ENCODE measurements at places on chromosomes 12 and 14. TPM values are rescaled to one million over a fixed set of nuclear protein-coding genes. Genes with fewer than 3 reads are reported as not detected.

GRCh38 chr14:69049675-69050074, 70.6 kb upstream of the ACTN1 start:
- DNase-seq, result no peak

GRCh38 chr12:76768576-76768975, 4.7 kb downstream of the ZDHHC17 start:
- no peak for DNase-seq

GRCh38 chr12:4215229-4216186, 58.1 kb upstream of the CCND2 start:
- no peak for DNase-seq

- DNase-seq, result no peak
Observed at GRCh38 chr12:89882050-89882449, 173.4 kb upstream of the ATP2B1 start.

GRCh38 chr14:54738009-54738408, 164.6 kb downstream of the GCH1 start:
- DNase-seq, result no peak

DNA sequence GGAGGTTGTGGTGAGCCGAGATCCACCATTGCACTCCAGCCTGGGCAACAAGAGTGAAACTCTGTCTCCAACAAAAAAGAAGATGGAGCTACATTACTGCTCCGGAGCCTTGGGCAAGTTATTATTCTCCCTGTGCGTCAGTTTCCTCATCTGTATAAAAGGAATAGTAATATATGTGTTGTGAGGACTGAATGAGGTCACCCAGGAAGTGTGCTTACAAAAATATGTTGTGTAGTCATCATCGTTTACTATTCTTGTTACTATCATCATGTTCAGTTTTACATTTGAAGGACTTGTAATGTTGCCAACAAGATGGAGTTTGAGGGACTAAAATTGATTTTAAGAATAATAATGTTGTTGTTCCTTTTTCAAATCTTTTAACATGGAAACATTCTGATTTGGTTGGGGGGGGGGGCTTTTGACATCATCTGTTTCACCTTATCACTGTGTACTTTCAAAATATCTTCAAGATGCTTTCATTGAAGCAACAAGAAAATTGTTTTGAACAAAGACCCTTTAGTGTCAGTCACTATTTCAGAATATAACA, 156.8 kb downstream of the PDE3A start:
- no peak for DNase-seq

- no peak for DNase-seq
Observed at GRCh38 chr14:71498212-71498611, 434.0 kb upstream of the RGS6 start.

DNA sequence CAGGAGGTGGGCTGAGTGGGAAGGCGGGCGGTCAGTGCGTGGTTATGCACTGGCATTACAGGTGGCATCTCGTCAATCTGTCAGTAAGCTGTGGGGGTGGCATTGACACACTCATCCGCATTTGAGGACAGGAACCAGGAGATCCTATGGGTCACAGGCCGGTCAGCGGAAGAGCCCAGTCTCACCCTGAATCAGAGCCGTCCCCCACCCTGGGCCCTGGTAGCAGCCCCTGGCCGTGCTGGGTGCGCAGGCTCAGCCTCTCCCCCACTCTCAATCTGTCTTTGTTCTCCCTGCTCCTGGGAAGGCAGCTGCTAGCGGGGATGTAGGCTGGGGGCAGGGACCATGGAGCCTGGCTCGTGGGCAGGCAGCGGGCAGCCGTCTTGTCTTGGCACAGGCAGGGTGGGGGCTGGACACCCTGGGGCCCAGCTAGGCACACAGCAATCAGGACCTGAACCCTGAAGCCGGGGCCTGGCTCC, 5.1 kb downstream of the INF2 start:
- DNase-seq, result no peak

- no peak for DNase-seq
Observed at GRCh38 chr12:106673141-106673540, 90.3 kb downstream of the RFX4 start.

- no peak for DNase-seq
Observed at GRCh38 chr12:4001031-4001430, 127.8 kb upstream of the PARP11 start.

- no peak for DNase-seq
Observed at GRCh38 chr14:68819260-68819691, 26.4 kb upstream of the ZFP36L1 start.

DNA sequence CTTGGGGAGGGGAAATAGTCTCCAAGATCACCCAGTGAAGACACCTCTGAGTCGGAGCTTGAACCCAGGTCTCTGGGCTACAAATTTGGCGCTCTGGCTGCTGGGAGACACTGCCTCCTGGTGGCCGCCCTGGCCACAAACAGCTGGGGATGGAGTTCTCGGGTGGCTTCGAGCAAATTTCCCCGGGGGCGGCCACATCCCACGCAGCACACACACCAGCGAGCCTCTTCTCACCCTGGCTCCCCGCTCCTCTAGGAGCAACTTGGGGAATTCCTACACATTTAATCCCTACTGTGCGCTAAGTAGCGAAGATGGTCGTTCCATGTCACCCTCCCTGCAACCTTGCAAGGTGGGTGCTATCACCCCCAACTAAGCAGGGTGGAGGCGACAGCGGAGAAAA, 66.2 kb upstream of the BEGAIN start:
- DNase-seq, result no peak

DNA sequence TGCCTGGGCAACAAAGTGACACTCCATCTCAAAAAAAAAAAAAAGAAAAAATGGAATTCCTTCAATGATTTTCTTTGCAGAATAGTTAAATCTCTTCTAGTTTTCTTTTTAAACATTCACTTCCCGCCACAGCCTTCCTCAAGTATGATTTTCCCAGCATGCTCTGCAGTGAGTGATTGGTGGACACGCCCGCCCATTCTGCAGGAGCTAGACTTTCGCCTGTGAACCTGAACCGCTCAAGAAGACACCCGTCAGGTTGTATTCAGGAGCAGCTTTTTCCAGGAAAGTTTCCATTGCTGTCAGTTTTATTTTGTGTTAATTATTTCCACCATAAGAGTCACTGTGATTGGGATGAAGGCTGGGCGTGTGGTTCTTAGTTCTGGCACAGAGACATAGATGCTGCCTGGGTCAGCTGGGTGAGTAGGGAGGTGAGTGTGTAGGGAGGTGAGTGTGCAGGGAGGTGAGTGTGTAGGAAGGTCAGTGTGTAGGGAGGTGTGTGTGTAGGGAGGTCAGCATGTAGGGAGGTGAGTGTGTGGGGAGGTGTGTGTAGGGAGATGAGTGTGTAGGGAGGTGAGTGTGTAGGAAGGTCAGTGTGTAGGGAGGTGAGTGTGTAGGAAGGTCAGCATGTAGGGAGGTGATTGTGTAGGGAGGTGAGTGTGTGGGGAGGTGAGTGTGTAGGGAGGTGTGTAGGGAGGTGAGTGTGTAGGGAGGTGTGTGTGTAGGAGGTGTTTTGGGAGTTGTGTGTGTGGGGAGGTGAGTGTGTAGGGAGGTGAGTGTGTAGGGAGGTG, 76.2 kb downstream of the KIF26A start:
- DNase-seq, result no peak

DNA sequence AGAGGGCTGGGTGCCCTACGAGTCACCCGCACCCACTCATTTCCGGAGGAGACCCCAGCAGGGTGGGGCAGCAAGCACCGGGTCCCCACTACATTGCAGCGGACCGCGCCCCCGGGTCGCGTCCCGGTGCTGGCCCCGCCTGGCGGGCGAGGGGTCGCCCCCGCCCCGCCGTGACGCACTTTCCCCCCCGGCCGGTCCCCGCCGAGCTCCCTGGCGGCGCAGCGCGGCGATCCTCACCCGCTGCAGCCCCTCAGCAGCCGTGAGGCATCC, 106.1 kb downstream of the PRICKLE1 start:
- DNase-seq, result no peak

DNA sequence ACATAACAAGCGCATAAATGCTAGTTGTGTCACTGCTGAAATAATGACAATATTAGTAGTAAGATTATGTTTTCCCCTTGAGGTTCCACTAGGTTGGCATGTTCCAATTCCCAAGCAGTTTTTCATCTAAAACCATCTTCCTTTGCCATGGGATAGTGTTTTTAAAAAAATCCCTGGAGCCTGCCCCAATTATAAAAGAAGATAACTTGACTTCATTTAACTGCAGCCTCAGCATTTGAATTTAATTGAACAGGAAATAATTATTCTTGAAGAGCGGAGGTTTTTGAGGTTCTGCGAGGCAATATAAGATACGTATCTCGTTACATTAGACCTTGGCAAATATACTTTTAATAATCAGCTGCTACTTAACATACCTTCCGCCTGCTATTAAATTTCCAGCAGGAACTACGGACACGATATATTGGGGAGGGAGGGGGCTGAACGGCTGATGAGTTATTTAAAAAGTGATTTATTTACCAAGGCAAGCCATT, 65.2 kb upstream of the HSPB8 start:
- peak; percentile 65 for DNase-seq

DNA sequence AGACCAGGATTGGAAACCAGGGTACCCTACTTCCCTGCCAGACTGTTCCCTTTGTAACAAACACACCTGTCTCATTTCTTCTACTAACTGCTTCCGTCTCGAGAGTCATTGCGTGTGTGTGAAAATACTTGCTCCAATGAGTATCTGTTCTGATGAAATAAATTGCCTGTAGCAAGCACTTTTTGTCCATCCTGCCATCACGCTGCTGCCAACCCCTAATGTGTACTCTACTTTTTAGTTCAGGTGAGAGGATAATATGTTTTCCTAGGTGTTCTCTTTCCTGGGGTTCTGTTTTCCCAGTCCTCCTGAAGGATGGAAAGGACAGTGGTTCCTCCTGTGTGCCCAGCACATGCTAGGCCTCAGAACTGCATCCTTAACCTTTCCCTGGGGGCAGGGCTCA, 1.0 kb downstream of the TUNAR start:
- DNase-seq, result no peak

DNA sequence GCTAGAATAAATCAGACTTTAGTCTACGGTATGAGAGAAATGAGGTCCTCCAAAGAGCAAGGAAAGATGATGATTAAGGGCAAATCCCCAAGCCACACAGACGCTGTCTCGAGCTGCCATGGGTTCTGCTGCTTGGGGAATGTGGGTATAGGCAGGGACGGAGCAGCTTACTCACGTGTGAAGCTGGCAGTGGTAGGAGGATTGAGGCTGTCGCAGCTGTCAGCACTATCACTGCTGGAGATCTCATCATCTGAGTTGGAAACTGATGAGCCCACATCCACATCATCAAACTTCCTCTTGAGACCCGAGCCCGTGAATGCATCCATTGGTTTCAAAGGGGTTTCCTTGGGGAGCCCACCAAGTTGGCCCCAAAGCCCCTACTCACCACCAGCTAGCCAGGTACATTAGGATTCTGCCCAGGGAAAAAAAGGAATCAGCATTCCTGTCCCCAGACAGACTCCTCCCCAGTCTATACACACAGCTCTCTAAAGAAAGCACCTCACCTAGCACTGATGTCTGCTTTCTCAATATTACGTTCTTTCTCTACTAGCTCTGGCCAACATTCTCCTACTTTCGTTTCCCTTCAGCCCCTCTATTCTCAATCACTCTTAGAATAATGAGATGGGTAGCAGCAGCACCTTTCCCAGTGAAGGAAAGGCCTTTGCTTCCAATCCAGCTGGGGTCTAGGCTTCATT, 7.0 kb downstream of the CSRNP2 start:
- no peak for DNase-seq

- no peak for DNase-seq
Observed at GRCh38 chr14:24669651-24670050, 35.7 kb upstream of the GZMB start.

GRCh38 chr12:116502989-116503496, 56.1 kb upstream of the MAP1LC3B2 start:
- no peak for DNase-seq

GRCh38 chr12:49707812-49708147, 575 bp upstream of the FMNL3 start:
- DNase-seq, result no peak

GRCh38 chr12:111430433-111431353, 25.0 kb downstream of the SH2B3 start:
- no peak for DNase-seq

GRCh38 chr12:10617863-10618262, 4.5 kb upstream of the MAGOHB start:
- DNase-seq, result no peak

GRCh38 chr14:21014761-21015190, 10.1 kb downstream of the NDRG2 start:
- peak; percentile 78 for DNase-seq

DNA sequence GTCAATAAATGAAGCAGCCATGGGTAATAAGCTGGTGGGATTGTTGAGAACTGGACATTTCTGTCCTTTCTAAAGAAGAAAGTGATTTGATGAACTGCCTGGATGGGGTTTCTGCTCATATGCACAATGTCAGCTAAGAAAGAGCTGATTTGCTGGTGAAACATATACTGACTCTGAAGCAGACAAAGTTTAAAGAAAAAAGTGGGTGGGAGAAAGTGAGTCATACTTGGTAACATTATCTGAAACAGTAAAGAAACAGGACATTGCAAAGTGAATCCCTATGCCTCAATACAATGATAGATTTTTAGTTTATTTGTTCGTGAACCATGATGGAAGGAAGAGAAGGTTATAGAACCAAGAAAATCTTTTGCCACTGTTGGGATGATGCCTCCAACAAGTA, 95.6 kb upstream of the DNM1L start:
- no peak for DNase-seq

- no peak for DNase-seq
Observed at GRCh38 chr12:6827437-6827911, 733 bp upstream of the P3H3 start.

The SPIC gene
- not detected for total RNA-seq

The RPGRIP1 gene
- 0.33 TPM for total RNA-seq

The PLBD2 gene
- total RNA-seq, result 13.2 TPM

The FLRT2 gene
- 60.2 TPM for total RNA-seq

The NT5DC3 gene
- 13.9 TPM for total RNA-seq

The NTN4 gene
- 16.6 TPM for total RNA-seq

The DBX2 gene
- total RNA-seq, result 5.0 TPM

The SERPINA6 gene
- total RNA-seq, result 0.06 TPM

The ACOT6 gene
- not detected for total RNA-seq

The SLCO1B1 gene
- not detected for total RNA-seq

Measured in spinal cord (tissue), 10 donors.